MV-4-11 (cell line): ENCODE measurements at places on chromosomes 6 and 20.

- no peak for DNase-seq
Observed at GRCh38 chr6:104256646-104257045, 603.1 kb downstream of the HACE1 start.

- peak; percentile 2 for DNase-seq
Observed at GRCh38 chr6:33815854-33816253, 12.1 kb upstream of the MLN start.

- no peak for DNase-seq
Observed at GRCh38 chr20:62308102-62308822, 5.5 kb downstream of the ADRM1 start.

- DNase-seq: no peak
Observed at GRCh38 chr6:2900821-2901644, 2.1 kb downstream of the SERPINB9 start.

DNA sequence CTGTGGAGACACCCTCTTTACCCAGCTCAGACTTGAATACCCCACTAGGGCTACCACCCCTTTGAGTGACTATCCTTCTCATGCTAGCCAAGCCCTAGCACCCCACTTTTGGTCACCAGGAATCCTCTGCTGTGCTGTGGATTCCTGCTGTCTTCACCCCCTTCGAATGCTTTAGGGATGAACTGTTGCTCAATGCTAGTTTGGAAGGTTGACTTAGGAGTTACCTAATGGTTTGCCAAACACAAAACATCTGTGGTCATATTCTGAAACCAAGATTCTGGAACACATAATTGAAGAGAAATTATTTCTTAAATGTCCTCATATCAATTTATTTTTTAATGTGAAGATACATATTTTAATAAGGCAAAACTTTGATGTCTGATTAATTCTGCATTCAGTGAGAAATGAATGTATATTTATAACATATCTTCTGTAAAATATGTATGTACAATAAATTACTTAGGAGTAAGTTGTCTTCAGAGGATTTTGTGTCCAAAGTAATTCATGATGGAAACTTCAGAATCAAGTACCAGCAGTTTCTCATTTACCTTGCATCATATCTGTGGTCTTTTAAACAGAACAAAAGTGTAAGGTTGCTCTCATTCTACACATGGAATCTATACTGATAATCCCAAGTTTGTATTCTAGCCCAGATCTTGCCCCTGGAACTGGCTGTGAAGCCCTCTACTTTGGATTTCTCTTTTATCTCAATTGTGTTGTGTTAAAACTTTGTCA, 46.9 kb downstream of the TMEM200A start:
- no peak for DNase-seq

- DNase-seq: no peak
Observed at GRCh38 chr6:107533415-107534059, 43.6 kb downstream of the SOBP start.

DNA sequence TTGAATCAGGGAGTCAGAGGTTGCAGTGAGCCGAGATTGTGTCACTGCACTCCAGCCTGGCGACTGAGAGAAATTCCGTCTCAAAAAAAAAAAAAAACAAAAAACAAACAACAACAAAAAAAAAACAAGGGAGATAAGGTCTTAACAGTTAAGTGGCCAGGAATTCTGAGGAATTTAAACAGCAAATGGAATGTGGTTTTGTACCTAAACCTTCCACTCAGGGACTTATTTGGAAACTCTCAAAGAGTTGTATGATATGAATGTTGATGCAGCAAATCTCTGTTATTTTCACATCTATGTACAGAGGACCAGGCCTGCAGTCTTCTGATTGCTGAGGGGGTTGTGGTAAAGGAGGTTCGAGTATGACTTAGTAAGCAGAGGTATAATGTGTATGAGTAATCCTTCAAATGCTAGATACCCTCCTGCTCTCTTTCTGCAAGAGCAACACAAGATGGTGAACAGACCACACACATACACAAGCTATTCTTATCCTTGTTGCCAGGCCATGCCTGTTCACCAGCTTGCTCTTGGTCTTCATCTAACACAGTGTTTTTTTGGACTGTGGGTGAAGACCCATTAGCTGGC, 174.9 kb upstream of the SCGN start:
- no peak for DNase-seq

DNA sequence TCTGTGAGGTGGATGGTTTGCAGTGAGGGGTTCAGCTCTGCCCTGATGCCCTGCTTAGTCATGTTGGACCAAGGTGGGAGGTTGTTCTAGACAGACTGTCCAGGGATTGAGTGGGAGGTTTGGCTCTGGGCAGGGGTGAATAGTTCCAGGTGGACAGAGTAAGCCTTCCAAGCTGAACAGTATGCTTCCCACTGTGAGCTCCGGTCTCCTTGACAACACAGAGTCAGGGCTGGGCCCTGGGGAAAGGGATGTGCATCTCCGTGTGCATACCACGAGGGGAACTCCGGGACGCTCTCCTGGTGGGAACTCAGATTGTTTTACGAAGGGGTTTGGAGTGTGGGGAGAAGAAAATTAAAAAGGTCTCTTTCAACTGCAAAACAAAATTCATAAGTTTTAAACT, 174.7 kb downstream of the DHX35 start:
- no peak for DNase-seq

GRCh38 chr6:80460257-80460865, 353.9 kb downstream of the BCKDHB start:
- DNase-seq: no peak

- DNase-seq: no peak
Observed at GRCh38 chr6:51463321-51463720, 624.1 kb downstream of the PKHD1 start.

DNA sequence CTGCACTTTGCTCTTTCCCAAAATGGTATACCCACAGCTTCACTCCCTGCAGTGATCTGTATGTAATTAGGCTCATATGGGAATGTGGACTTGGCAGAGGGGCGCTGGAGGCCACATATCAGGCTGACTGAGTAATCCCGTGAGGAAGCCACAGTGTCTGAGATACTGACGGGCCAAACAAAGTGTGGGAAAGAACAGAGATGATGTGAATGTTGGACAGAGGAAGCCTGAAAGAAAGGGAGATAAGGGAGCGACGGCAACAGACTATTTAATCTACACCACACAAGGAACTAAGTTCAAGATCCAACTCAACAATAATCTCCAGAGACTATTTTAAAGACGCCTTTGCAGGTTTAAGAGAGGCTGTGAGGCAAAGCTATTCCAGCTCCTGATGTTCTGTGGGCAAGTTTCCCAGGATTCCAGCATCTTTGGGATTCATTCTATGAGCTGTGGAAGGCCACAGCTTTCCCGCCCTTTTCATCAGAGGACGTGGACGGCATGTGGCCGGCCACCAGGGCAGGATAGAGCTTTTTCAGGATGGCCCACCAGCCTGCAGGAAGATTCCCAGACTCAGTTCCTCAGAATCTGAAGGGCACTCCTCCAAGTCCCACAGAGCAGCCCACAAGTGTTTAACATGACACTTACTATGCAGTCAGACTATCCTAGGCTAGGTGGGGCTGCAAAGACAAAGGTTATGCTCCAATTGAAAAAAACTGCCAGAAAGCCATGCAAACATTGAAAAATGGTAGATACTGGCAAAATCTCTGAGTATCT, 237.5 kb downstream of the ATXN1 start:
- no peak for DNase-seq

- DNase-seq: no peak
Observed at GRCh38 chr6:71582820-71583219, 294.2 kb downstream of the OGFRL1 start.

DNA sequence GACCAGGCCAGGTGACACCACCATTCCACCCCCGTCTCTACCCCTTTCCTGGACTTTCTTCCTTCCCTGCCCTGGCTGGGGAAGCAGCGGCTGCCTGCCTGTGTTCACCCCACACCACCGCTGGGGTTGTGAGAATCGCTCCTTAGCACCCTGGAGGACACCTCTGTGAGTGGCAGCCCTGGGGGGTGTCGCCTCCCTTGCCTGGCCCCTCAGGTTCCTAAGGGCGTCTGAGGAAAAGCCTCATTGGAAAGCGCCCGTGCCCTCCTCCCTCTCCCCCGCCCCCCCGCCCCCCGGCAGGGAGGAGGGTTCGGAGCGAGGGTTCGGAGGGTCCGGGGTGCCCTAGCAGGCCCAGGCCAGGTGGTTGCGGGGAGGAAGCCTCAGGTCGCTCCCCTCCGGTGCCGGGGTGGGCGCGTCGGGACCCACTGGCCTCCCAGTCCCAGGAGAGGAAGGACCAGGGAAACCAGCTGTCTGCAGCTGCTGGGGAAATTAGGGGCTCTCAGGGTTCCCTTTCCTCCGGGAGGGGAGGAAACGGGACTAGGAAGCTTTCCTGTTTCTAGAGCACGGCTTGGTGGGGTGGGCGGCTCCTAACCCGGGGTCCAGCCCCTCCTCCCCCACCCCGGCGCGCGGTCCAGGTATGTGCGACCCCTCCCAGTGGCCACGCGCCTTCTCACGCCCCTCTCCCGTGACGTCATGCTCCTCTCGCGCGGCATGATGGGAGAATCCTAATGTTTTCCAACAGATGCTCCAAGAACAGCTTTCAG, at the start of gene PHACTR3:
Gene PHACTR3, plus strand, starts transcription at position 760 of the 761 bp plus-strand sequence. CDS start 475 bp downstream, outside the sequence.
- no peak for DNase-seq

- peak; percentile 41 for DNase-seq
Observed at GRCh38 chr6:113103634-113104361, 753.3 kb upstream of the MARCKS start.

GRCh38 chr20:9375221-9375681, 139.1 kb upstream of the LAMP5 start:
- no peak for DNase-seq

GRCh38 chr6:126302191-126302590, 37.7 kb upstream of the CENPW start:
- peak; percentile 7 for DNase-seq

- no peak for DNase-seq
Observed at GRCh38 chr6:1698527-1698926, 88.8 kb downstream of the FOXC1 start.

DNA sequence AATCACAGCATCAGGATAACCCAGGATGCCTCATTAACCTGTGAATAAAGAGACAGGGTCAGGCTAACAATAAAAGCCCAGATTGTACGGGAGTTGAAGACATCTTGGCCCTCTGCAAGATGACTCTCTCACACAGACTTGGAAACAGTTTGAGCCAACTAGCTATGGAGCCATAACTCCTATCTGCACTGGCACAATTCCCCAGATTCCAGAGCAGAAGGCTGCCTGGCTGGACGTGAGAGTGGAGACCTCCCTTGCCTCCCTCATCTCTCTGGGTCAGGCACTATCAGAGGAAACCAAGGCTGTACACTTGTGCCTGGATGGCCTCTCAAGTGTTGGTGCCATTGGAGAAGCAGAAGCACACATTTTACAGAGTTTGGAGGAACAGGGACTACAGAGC, 312.6 kb downstream of the THBS2 start:
- DNase-seq: no peak

- peak; percentile 67 for DNase-seq
Observed at GRCh38 chr6:31203345-31203979, 33.0 kb upstream of the POU5F1 start.

DNA sequence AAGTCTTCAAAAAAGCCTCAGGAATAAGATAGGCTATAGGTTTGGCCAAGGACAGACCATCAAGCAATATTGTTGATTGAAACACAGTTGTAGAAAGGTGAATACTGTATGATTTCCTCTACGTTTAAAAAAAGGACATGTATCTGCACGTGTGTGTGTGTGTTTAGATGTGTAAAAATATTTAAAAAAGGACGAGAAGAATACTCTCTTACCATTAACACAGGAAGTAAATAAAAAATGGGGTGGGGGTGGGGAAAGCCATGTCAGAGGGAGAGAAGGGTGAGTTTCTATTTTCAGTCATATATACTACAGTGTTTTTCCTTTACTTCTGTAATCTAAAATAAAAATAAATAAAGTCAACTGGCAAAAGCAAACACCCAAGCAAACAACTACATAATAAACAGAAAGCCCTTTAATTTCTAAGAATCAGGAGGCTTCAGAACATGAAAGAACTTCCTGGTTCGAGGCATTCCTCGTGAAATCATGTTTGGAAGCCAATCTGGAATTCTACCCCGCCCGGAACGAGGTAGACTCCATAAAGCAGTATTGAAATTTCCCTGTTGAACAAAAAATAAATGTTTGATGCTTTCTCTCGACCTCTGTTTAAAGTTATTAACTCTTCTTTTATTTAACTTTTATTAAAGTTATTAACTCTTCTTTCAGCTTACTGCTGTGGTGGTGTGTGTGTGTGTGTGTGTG, 158.1 kb upstream of the ZNF217 start:
- DNase-seq: no peak

- DNase-seq: peak; percentile 18
Observed at GRCh38 chr20:24032400-24032898, 43.9 kb upstream of the GGTLC1 start.

GRCh38 chr20:19004975-19005374, 191.4 kb downstream of the SCP2D1 start:
- DNase-seq: no peak

DNA sequence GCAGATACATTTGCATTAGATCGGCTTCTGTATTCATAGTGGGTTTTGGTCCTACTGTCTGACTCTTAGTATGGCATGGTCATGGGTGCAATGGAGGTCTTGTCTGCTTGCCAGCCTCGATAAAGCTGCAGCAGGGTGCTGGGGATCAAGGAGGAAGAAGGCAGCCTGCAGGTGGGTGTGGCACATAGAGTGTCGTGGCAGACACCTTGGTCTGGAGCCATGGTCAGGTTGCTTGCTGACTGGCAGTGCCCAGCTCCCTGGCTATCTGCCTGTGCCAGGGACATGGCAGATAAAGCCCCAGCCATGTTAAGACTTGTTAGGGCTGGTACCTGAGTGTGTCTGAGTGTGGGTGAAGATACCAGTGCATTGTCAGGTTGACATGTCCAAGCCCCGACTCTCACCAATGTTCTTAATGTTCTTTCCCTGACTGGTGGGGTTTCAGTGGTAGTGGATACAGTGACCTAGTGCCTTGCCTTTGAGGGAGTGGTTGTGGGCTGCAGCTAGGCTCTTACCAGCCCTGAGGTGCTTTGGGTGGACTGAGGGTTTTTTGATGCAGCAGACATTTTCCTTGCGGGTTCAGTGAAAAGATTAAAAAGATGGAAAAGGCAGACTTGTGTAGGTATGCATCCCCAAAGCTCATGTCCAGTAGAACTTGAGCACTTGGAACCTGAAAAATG, 1.8 kb downstream of the FAM83D start:
- DNase-seq: no peak

- no peak for DNase-seq
Observed at GRCh38 chr6:39786649-39787048, 5.5 kb upstream of the DAAM2 start.

- DNase-seq: no peak
Observed at GRCh38 chr20:63687419-63688178, 8.9 kb upstream of the TNFRSF6B start.

- DNase-seq: no peak
Observed at GRCh38 chr6:106804346-106805335, 169.9 kb downstream of the CD24 start.

GRCh38 chr6:161233986-161234661, 39.7 kb downstream of the AGPAT4 start:
- no peak for DNase-seq

- no peak for DNase-seq
Observed at GRCh38 chr20:56987986-56988385, 278.5 kb downstream of the BMP7 start.

- no peak for DNase-seq
Observed at GRCh38 chr6:145148776-145149175, 586.5 kb downstream of the EPM2A start.

GRCh38 chr20:61593516-61593915, 341.5 kb downstream of the CDH4 start:
- no peak for DNase-seq
